ENCODE measurements at places on chromosomes 5 and 9.

- DNase-seq: peak; percentile 15
Observed at GRCh38 chr5:149730620-149731331, 666 bp downstream of the PPARGC1B start.

DNA sequence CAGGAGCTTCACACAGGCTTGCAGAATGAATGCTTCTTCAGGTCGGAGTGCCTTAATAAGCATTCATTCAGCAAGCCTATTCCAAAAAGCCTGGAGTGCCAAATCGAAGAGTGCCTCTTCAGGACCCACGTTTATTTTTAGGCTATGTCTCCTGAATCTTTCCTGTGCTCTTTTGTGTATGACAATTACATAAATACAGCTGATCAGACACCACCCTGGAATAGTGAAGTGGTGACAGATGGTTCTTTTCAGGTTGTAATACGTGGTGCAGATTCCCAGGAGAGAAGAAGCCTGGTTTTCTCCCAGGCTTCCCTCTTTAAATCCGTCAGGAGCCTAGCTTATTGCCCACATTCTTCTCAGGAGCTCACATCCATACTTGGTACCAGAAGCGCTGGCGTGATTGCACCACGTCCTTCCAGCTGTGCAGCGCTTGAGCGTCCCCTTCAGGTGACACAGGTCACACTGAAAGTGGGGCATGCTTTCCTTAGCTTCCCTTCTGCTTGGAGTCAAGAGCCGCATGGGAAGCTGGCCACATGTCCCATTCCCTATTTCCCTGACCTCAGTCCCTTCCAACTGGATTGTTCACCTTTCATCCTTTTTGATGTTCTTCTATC, 123.1 kb downstream of the ADCY2 start:
- no peak for DNase-seq

DNA sequence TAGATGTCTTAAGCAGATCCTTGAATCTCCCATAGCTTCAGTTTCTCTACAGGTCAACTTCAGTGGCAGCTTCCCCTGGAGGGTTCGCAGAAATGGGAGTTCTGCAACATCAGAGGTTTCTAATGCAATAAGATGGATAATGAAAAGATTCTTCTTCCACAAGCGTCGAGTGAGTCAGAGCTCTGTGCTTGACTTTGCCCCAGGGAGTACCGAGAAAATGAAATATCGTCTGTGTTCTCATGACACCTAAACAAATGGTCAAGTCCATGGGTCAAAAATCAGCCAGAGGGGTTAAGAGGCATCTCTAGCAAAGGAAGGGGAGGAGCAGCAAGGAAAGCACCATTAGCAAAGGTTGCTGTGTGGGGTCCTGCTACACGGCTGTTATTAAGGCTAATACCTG, 3.2 kb upstream of the ADRA1B start:
- DNase-seq: peak; percentile 79

DNA sequence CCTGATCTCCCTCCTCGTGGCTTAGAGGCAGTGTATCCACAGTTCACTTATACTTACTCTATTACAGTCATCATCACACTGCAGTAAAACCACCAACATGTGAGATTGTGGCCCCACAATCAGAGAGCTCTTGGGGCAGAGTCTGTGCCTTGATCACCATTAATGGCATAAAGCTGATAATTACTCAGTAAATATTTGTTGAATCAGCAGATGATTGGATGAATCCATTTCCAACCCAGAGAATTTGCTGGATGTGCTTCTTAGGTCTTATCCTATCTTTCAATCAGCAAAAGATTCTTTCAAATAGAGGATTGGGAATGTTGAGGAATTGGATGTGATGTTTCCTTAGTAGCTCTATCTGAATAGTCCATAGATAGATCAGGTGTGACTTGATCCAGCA, 88.8 kb upstream of the PITX1 start:
- no peak for DNase-seq

DNA sequence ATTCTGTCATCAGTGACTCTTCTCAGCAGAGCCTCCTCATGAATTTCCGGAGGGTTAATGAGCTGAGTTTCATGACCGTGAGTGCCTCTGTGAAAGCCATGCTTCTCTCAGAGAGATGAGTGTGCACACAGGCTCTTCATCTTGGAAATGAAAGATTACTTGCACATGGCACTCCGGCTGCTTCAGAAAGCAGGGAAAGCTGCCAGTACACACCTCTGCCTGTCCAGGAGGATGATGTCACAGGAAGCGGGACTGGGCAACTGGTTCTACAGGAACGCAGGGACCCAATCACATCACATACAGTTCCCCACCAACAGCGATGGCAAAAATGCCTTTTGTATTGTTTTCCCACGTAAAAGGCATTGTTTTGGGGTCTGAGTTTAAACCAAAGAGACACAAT, 286.0 kb upstream of the DAP start:
- no peak for DNase-seq

DNA sequence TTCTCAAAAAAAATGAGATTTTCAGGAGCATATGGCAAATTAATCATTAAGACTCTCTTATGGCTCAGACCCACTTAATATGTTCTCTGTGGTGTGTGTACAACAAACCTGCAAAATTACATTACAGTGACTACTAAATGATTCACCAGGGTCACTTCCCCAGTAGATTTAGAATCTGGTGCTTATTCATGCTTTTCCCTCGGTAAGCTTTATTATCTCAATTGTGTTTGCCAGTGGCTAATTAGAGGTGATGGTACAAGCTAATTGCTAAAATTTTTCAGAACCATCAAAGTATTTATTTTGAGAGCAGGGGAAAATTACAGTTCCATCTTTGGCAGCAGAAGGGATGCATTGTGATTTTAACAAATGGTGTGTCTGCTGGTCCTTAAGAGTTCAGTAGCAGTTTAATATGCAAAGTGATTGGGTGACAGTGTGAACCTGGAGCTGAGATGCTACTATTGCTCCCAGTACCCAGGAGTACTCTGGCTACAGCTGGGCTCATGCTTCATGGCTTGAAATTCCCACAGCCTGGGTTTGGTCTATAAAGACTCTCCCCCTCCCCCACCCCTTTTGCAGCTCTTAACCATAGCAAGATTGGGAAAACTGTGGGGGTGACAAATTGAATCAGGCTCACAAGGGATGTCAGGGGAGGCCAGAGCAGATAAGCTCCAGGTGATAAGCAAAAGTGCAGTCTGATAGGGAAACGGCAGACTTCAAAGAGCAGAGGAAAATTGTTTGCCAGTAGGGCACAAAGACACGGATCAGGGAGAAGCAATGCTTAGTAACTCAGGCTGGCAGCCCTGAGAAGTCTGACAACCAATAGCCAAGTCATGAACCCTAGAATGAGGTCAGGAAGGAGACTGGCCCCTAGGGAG, 92.8 kb upstream of the RAD23B start:
- DNase-seq: peak; percentile 37
